HFF-Myc (cell line): ENCODE measurements at places on chromosomes 1 and 21.

- DNase-seq: no peak
These were observed 117.5 kb downstream of the C1orf21 start for GRCh38 chr1:184504040-184504954.

DNA sequence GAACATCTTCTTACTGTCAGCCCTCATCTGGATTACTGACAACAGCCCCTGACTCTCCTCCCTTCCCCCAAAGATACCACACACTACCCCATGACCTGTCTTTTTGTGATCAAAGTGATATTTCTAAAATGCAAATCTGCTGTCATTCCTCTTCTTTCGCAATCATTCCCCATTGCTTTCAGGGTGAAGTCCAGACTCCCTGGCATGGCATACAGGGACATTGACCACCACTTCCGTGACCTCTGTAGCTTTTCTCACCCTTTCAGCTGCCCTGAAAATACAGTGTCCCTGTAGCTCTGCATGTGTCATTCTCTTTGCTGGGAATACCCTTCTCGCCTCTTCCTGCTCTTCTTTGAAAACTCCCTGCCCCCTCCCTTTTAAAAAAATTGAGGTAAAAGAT is 4.1 kb downstream of the SERINC2 start:
- no peak for DNase-seq

DNA sequence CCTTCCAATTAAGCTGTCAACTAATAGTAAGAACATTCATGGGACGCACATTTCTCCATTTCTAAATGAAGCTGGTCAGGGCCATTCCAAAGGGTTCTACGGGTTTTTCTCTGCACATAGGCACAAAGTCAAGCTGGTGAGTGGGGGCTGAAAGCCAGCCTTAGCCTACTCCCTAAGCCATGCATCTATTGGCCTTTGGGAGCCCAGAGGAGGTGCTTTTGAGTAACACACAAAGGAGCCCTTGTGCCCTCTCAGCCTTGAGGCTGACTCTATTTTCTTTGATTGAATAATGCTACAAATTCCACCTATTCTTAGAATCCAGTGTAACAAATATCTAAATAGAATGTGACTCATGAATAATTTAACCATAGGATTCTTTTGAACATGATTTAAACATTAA is 73.6 kb downstream of the RGS13 start:
- no peak for DNase-seq

- DNase-seq: no peak
These were observed 3.5 kb downstream of the SAMSN1 start for GRCh38 chr21:14542638-14543037.

- no peak for DNase-seq
These were observed 57.1 kb downstream of the RNF187 start for GRCh38 chr1:228544021-228544850.

- DNase-seq: no peak
These were observed 10.8 kb upstream of the LSM10 start for GRCh38 chr1:36408479-36408878.
